Cardiac ventricle fibroblast (primary cell): ENCODE measurements at places on chromosomes 7 and 10. TPM values are rescaled to one million over a fixed set of nuclear protein-coding genes. Genes with fewer than 3 reads are reported as not detected.

TRPV6 gene
- not detected in 2 replicates for total RNA-seq

CADPS2 gene
- total RNA-seq: 14.7 and 17.0 TPM in 2 replicates

VENTX gene
- total RNA-seq: not detected in 2 replicates

NOLC1 gene
- 38.4 and 60.9 TPM in 2 replicates for total RNA-seq

CPN1 gene
- total RNA-seq: not detected in 2 replicates

FOXI2 gene
- not detected in 2 replicates for total RNA-seq

GCK gene
- 0.20 and 0.69 TPM in 2 replicates for total RNA-seq

ITPRID1 gene
- total RNA-seq: not detected in 2 replicates

CARD11 gene
- total RNA-seq: under 0.01 TPM in 1 of 2 replicates, not detected in the other

SFXN3 gene
- total RNA-seq: 26.9 and 32.9 TPM in 2 replicates

ZNF365 gene
- total RNA-seq: 0.05 and 0.25 TPM in 2 replicates

SLC26A3 gene
- not detected in 2 replicates for total RNA-seq

BMPER gene
- 67.4 and 86.9 TPM in 2 replicates for total RNA-seq

SPAG6 gene
- not detected in 2 replicates for total RNA-seq

ZNF467 gene
- 8.5 and 9.7 TPM in 2 replicates for total RNA-seq

ASB15 gene
- total RNA-seq: not detected in 2 replicates

TSC22D4 gene
- 37.2 and 43.4 TPM in 2 replicates for total RNA-seq

C10orf62 gene
- total RNA-seq: not detected in 2 replicates

PILRA gene
- 1.2 TPM in 1 of 2 replicates, not detected in the other for total RNA-seq

LIPJ gene
- total RNA-seq: not detected in 2 replicates

SNX13 gene
- 35.3 and 50.7 TPM in 2 replicates for total RNA-seq

CYP51A1 gene
- total RNA-seq: 73.5 and 78.0 TPM in 2 replicates

AKAP9 gene
- total RNA-seq: 25.6 and 26.2 TPM in 2 replicates

PDZD7 gene
- total RNA-seq: 0.06 and 1.4 TPM in 2 replicates

OR2A14 gene
- total RNA-seq: not detected in 2 replicates

GJD4 gene
- not detected in 2 replicates for total RNA-seq

FFAR4 gene
- not detected in 2 replicates for total RNA-seq

CAMK2B gene
- total RNA-seq: 0.44 and 0.68 TPM in 2 replicates

GNGT1 gene
- total RNA-seq: not detected in 2 replicates

CPVL gene
- 6.1 and 6.7 TPM in 2 replicates for total RNA-seq

NXPH1 gene
- total RNA-seq: not detected in 2 replicates

ZFYVE27 gene
- 11.2 and 11.4 TPM in 2 replicates for total RNA-seq

TBX20 gene
- total RNA-seq: 53.6 and 54.1 TPM in 2 replicates

RBP4 gene
- total RNA-seq: 5.8 and 6.4 TPM in 2 replicates

ARMH3 gene
- 6.3 and 8.9 TPM in 2 replicates for total RNA-seq

VOPP1 gene
- 37.6 and 38.3 TPM in 2 replicates for total RNA-seq

CPA5 gene
- total RNA-seq: not detected in 2 replicates

PRPS1L1 gene
- not detected in 2 replicates for total RNA-seq

PPRC1 gene
- 11.9 and 12.3 TPM in 2 replicates for total RNA-seq

CACNB2 gene
- total RNA-seq: 0.06 and 0.15 TPM in 2 replicates

PVRIG gene
- total RNA-seq: not detected in 2 replicates

CPA2 gene
- total RNA-seq: not detected in 2 replicates

DEPP1 gene
- total RNA-seq: 145 and 150 TPM in 2 replicates

PYROXD2 gene
- total RNA-seq: 3.6 and 4.8 TPM in 2 replicates

DLG5 gene
- 28.3 and 31.9 TPM in 2 replicates for total RNA-seq

DNMBP gene
- total RNA-seq: 27.4 and 27.9 TPM in 2 replicates
